ENCODE measurements at places on chromosomes 2 and 18. TPM values are rescaled to one million over a fixed set of nuclear protein-coding genes. Genes with fewer than 3 reads are reported as not detected.

GRCh38 chr2:101330253-101330933 is 21.9 kb upstream of the RNF149 start:
- no peak for DNase-seq

DNA sequence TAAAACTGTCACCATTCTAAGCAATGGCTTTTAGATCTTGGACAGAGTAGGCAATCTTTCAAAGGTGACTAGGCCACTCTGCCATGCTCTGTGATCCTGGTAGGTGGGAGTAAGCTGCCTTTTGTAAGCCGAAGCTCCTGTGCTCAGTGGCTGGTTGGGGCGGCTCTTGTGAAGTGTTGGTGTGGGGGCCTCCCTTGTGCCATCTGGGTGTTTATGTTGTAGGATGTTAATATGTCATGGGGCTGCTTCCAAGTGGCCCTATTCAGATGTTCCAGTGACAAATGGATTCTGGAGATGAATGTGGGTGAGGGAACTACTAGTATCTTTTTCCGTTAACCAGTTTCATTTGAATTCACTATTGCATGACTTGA is 116.8 kb upstream of the SPRED2 start:
- no peak for DNase-seq

DNA sequence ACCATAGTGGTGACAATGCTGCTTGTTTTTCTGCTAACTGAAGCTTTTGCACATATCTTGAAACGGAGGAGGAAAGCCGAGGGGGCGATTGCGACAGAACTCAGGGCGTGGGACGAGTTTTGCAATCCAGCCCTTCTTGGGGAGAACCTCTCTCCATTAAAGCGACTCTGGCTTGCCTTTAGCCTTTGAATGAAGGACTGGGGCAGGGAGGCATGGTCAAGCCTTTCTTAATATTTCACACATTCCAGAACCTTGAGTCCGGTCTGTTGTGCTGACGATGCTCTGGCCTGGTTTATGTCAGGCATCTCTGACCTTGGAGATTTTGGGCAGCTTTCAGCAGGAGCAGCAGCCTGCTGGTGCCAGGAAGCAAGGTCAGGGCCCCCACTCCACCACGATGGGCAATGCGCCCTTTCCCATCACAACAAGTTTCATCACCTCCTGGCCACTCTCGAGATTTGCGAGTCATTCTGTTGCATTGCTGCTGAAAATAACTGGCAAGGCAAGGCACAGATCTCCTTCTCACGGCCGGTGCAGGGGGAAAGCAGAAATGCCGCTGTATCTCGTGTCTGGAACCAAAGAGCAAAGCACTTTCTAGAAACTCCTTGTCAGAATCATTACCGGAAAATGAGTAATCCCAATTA is 10.8 kb downstream of the EMILIN2 start:
- DNase-seq, result no peak

DNA sequence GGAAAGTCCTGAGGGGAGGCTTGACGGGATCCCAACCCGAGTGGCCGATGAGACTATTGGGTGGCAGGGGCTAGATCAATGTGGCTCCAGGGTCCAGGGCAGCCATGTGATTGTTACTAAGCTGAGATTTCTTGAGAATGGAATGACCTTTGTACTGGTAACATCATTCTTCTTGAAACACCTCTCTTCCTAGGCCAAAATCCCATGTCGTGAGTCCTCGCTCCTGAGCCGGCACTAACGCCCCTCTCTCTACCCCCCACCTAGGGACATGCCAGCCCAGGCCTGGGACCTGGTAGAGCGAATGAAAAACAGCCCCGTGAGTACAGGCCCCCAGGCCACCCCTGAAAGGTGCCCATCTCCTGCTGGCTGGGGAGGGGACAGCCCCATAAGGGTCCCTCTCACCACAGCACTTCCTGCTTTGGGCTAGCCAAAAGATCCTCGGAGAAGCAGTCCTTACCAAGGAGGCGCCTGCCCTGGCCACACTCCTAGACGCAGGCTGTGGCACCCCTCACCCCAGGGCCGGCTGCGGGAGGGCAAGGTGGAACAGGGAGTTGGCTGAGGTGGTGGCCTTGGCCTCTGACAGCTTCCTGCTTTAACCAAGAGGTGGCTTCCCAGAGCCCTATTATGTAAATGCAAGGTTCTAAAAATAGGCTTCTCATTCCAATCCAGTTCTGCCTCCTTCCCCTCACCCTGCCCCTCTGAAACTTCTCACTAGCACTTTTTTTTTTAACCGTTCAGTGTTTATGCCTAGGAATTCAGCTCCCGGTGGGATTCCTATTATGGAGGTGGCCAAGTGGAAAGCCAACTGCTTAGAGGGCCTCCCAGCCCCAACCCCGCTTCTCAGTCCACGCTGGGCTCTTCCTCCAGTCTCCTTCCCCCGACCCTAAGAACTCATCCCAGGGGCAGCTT is 126.6 kb upstream of the PPP1CB start:
- DNase-seq, result peak; percentile 21

Gene CD28
- total RNA-seq, result 0.23 TPM
